ENCODE measurements at places on chromosomes 12 and 14.
A peak's percentile ranks its signal among the peaks of the same experiment; 100 is the strongest.

DNA sequence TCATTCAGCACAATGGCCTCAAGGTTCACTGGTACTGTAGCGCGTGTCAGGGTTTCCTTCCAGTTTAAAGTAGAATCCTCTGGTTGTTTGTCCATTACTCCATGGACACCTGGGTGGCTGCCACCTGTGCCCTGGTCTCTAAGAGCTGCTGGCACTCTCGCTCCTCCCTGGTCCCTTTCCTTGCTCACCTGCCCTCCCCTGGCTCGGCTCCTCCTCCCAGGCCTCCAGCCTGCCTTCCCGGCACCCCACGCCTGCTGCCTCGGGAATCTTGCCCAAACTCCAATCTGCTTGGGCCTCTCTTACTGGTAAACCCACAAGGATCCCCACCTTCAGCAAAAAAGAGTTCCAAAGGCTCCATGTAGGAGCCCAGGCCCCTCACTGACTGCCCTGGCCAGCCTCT, 154.4 kb upstream of the DIO3 start:
- no peak for DNase-seq

DNA sequence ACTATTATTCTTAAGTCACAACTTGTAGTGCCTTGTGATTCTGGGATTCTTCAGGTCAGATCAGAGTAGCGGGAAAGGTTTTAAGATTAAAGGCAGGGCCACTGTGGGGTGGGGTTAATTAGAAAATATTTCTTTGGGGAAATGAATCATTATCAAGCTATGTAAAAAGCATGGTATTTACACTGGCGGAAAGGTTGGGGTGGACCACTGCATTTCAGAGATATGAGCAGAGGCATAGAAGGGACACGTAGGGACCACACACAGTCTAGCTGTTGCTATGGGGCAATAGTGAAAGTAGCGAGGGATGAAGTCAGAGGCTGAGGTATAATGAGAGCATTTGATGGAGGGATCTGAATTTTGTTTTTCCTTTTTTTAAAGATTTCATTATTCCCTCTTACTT, 31.7 kb upstream of the KCNH3 start:
- DNase-seq: peak; percentile 23

DNA sequence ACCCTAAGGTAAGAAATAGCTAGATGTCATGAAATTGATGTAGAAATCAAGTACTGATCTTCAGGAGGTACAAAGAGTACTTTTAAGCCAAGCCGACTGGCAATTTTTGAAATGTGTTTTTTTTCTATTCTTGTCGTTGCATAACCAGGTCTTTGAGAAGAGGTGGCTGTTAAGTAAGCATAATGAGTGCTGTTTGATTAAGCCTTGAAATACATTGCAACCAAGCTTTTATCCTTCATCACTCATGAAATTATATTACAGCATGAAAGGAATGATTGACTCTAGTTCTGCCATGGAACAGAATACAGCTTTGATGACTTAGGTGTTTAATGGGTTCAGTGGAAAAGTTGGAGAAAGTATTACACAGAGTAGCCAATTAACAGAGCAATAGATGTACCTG, 1720.2 kb upstream of the SEL1L start:
- no peak for DNase-seq

DNA sequence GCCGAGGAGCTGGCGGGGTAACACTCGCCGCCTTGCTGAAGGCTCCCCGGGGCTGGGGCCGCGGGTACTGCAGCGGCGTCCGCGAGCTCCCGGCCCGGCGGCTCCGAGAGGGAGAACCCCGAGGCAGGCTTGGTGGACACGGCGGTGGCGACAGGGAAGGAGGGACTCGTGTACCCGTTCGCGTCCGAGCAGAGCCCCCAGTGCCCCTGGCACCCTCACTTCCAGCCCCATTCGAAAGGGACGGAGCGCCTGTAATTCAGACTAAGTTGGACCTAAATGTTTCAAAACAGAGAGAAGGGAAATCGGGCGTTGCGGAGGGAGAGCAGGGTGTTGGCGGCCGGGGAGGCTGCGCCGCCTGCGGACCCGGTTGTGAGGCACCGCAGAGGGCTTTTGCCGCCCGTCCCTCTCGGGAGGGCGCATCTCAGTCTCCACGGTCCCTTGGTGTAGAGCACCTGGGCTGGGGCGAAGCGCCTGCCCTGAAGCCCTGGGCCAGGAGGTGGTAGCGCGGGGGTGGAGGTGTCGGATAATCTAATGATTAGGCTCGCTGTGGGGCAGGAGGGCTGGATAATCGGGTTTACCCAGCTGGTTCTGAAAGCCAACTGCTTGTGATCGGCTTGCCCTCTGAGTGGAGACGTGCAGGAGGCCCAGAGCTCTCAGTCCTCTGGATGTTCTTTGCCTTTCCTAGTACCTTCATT, 771 bp downstream of the DAAM1 start:
- DNase-seq: peak; percentile 10

DNA sequence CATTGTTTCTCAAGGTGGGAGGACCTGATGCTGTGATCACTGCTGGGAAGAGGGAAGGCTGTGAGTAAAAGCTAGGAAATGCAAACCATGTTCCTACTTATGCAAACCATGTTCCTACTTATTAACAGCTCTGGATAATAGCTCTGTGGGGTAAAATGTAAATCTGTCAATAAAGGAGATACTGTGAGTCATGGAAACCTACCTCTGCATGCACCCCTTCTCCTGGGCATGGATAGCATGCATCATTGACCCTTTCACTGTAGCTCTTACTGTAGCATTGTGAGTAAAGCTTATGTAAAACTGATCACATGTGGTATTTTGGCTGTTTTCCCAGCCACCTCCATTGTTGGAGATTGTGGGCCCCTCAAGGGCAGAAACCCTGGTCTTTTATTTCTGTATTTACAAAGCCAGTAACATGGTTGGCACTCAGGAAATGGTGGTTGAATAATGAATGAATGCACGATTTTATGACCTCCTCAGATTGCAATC, 253.7 kb downstream of the GRIN2B start:
- DNase-seq: no peak

DNA sequence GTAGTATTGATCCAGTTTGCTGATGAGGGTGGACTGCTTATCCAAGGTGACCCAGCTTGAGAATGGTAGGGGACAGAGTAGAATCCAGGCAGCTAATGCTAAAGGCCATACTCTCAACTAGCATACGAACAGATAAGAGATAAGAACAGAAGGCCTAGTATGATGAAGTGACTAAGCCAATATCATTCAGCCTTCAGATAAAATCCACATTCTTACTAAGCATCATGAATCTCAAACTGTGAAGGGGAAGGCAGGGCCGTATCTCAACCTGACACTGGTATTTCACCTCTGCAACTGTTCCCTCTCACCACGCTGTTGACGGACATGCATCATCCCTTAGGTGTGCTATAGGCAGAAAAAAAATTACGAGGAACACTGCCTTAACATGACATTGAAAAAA, 8.1 kb upstream of the CKAP4 start:
- DNase-seq: no peak

GRCh38 chr14:82905762-82906161, 1372.1 kb upstream of the SEL1L start:
- DNase-seq: no peak

DNA sequence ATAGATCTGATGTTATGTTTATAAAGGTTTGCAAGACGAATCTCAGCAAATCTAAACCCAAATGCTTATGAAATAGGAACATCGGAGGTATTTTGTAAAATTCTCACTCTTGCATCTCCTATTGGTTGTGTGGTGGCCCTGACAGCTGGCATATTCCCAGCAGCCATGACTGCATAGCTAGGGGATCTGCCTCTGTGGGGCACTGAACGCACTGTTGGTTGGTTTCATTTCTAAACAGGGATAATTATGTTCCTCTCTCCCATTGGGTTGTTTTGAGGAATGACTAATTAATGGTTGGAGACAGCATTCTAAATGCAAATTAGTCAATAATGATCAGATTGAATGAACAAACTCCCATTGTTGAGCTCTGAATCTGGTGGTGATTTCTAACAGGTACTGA, 2.7 kb upstream of the BEST3 start:
- no peak for DNase-seq

DNA sequence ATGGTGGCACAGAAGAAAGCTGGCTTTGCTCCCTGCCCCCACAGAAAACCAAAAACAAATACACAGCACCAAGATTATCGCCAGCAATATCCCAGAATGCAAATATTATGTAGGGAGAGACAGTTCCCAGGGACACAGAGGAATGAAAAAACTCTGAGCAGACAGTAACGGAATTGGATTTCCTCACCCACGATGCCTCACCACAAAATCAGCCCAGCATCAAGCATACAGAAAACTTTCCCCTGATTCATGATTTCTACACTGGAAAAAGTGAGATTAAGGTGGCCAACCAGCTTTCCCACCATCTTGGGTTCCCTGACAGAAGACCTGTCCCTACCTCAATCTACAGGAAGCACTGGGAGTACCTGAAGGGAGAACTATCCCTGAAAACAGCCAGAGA, 36.6 kb downstream of the PARP11 start:
- DNase-seq: no peak

- DNase-seq: no peak
Measured at GRCh38 chr12:59570145-59570544, 25.7 kb upstream of the SLC16A7 start.

GRCh38 chr14:25118671-25119070, 68.7 kb upstream of the STXBP6 start:
- DNase-seq: no peak

- DNase-seq: no peak
Measured at GRCh38 chr14:76237349-76237990, 85.7 kb downstream of the GPATCH2L start.

DNA sequence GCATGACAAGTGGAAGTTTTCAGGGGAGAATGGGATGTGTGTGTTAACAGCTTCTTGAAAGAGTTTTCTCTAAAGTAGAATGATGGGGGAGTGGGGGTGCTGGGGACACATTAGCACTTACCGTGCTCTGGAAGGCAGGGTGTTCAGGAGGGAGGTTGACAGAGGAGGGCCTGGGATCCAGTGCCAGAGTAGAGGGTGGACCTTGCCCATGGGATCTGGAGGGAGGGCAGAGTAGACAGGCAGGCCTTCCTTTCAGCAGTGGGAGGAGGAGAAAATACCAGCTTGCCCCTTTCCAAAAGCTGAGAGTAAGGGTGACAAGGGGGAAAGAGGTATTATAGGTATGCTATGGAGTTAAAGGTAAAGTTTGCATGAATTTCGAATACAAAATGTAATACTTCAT, 40.1 kb downstream of the TRAF3 start:
- DNase-seq: no peak

DNA sequence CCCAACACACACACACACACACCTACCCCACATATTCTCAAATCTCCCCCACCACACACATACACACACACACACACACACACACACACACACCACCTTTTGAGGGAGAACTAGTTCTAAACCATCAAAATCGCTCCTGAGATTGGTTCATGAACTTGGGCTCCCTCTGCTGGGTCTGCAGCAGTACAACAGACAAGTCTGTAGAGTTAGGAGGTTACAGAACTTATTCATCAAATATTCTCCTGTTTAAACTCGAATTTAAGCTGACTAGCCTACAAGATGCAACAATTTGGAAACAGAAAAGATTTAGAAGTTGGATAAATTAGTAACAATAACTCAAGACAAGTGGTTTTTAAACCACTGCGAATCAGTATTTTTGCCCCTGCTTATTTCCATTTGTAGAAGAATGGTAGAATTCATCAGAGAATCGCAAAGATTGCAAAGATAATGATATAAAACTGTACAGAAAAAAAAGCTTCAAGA, 136.4 kb upstream of the USP15 start:
- no peak for DNase-seq

GRCh38 chr12:107066691-107067090, 26.7 kb downstream of the CRY1 start:
- no peak for DNase-seq

- no peak for DNase-seq
Measured at GRCh38 chr14:101791919-101792572, 30.5 kb downstream of the PPP2R5C start.

GRCh38 chr12:130862161-130862560, 9.7 kb upstream of the RAN start:
- DNase-seq: no peak

- DNase-seq: no peak
Measured at GRCh38 chr14:62614122-62614521, 431.1 kb downstream of the KCNH5 start.

DNA sequence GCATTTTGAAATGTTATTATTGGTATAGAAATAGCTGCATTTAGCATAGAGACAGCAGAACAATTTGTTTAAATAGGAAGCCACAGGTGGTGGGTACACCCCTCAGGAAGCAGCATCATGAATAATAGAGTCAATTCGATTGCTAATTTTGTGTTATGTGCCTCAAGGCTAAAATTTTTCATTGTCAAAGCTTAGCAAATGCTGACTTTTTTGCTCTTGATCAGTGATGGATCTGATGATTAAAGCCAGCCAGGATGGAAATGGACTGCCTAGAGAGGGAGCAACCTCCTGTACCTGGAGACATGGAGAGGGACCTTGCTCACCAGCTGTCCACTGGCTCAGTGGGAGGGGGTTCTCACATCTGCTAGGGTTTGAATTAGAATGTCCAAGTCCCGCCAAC, 4.5 kb upstream of the KRT8 start:
- DNase-seq: no peak

DNA sequence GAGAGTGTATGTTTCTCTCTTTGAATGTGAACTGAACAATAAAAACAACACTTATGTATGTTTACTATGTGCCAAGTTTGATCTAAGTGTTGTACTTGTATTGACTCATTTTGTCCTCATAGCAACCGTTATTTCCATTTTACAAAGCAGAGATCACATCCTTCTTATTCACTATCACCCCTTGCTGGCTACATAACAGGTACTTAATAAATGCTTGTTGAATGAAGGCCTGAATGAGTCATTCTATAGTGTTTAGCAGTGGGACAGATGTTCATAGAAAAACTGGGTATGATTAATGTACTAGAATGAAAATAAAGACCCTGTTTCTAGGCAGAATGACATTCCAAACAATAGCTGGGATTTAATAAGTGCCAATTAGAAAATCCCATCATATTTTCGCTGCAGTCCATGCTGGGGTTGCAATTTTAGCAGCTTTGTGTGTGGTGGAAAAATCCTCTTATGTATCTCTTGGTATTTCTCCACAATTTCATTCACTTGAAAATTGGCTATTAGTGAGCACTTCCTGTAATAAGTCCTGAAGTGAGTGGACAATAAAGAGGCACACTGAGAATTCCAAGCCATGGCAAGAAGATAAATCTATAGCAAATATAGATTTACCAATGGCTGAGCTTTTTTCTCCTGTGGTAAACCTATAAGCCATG, 86.0 kb downstream of the FAR2 start:
- DNase-seq: no peak

DNA sequence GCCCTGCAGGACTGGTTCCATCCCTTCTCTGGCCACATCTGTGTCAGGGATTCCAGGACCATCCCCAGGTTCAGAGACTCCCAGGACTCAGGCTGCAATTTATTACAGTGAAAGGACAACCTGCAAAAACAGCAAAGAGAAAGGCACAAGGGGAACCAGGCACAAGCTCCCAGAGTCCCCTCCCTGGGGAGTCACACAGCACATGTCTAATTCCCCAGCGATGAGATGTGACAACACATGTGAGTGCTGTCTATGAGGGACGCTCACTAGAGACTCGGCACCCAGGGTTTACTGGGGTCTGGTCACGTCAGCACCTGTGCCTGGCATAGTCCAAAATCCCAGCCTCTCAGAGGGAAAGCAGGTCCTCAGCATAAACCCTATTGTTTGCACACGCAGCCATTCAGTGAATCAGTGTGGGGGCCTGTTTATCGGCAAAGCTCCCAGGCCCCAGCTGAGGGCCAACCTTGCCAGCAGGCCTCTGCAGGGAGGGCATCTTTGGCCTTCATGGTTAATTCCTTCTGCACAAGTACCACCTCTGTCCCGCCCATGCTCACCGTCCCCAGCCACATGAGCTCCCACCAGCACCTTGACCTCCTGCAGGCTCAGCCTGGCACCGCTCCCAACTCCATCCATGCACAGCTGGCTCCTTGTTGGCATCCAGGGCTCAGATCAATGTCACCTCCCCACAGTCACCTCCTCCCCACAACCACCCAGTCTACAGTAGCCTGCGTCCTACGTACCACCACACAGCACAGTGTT, 198.9 kb upstream of the SFSWAP start:
- DNase-seq: no peak
